Right lung (tissue), 10 donors: ENCODE measurements at places on chromosomes 7 and 10. TPM values are rescaled to one million over a fixed set of nuclear protein-coding genes. Genes with fewer than 3 reads are reported as not detected.

DNA sequence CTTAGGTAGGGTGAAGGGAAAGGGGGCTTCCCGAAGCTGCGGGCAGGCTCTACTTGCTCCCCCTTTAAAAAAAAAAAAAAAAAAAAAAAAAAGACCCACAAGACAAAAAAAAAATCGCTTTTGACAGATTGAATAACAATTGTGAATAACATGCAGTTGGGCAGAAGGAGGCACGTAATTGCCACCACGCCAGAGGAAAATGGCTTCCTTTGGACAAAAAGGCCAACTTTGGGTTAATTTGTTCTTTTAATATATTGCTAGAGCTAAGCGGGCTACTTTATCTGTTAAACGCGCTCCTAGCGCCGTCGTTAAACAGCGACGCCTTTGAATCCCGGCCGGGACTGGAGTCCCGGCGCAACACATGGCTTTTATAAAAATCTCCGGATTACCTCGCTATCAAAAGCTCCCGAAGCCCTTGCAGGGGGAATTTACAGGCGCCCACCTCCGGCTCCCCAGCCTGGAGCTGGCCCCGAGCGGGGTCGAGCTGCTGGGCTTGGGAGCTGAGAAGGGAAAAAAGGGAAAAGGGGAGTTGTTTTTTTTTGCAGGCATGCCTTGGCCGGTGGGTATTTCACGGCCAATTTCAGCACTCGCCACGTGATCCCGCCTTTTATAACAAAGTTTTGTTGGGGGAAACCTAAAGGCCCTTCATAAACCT, 1.2 kb downstream of the HOXA11 start:
- DNase-seq = no peak

GRCh38 chr10:131814567-131815265, 86.1 kb upstream of the PPP2R2D start:
- no peak for DNase-seq

DNA sequence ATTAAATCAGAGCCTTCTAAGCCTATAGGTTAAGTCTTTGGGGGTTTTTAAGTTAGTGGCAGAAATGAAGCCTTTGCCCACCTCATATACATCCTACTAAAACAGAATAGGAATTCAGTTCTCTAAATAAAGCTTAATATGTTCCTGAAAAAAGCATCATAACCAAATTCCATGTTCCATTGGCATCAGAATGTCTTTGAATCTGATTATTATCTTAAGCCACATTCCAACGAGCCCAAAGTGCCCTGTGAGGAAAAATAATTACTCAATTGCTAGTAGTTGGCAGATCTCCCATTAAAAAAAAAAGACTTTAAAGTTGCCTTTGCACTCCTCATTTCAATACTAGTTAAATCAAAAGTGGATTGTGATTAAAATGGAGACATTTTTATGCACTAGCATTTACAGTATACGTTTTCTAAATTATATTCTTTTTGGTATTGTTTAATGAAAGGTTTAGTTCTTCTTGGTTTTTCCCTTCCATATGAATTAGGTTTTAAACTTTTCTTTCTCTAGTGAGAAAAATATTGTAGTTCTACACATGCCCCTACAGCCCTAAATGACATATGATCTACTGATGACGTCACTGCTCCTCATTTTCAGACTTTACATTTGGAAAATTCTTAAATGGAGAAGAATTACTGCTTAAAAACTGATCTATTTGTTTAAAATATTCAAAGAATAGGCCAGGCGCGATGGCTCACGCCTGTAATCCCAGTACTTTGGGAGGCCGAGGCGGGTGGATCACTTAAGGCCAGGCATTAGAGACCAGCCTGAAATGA, 54.3 kb upstream of the CABCOCO1 start:
- no peak for DNase-seq

- DNase-seq = no peak
Observed at GRCh38 chr7:34061149-34061548, 155.8 kb downstream of the BMPER start.

The CPEB3 gene
- 4.2 TPM for polyA plus RNA-seq

The MEOX2 gene
- 192 TPM for polyA plus RNA-seq
